GM23338 (cell line): ENCODE measurements at places on chromosomes 13 and 19.

DNA sequence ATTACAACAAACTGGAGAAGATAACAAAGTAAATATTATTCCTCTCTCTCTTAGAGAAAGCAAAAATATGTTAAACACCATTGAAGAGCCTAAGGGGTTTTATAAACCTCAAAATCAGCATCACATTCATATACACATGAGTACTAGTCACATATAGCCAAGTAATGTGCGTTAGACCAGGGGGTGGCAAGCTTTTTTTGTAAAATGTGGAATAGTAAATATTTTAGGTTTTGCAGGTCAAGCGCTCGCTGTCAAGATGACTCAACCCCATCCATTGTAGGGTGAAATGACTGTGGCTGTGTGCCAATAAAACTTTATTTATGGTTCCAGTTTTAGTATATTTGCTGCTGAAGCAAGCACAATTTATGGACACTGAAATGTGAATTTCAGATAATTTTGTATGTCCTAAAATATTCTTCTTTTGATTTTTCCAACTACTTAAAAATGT lies 21.7 kb downstream of the RFX2 start:
- no peak overlapping the region for H3K27ac ChIP-seq
- no peaks in the 10 kb centered on the region for H3K36me3 ChIP-seq
- peaks cover 26% of the 10 kb centered on the region for H3K4me1 ChIP-seq
- peaks cover 12% of the 10 kb centered on the region; the same call in 1 of the 2 replicates for H3K27me3 ChIP-seq
- no peak for DNase-seq
- H3K4me3 ChIP-seq: no peak overlapping the region

DNA sequence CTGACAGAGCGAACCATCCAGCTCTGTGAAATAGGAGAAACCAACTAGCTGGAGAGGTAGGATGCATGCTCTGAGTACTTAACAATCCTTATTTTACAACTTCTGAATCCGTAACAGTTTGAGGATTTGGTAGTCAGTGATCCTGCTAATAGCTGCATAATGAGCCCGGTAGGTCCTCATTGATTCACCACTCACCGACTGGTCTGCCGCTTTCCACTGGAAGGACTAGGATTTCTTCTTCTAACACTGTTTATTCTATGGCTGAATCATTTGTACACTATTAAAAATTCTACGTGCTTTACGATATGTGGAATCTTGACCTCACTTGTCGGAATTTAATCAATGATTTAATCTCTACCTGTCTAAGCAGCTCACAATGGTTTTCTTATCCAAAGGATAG lies 33.9 kb downstream of the SPATA13 start:
- no peaks in the 10 kb centered on the region for H3K27me3 ChIP-seq
- H3K4me3 ChIP-seq: no peak overlapping the region
- H3K27ac ChIP-seq: no peak overlapping the region
- H3K4me1 ChIP-seq: peaks cover 26% of the 10 kb centered on the region
- H3K36me3 ChIP-seq: no peaks in the 10 kb centered on the region

GRCh38 chr13:73985783-73986182 lies 148.4 kb downstream of the KLF12 start:
- H3K27ac ChIP-seq: no peak overlapping the region
- H3K4me3 ChIP-seq: no peak overlapping the region
- no peaks in the 10 kb centered on the region for H3K36me3 ChIP-seq

DNA sequence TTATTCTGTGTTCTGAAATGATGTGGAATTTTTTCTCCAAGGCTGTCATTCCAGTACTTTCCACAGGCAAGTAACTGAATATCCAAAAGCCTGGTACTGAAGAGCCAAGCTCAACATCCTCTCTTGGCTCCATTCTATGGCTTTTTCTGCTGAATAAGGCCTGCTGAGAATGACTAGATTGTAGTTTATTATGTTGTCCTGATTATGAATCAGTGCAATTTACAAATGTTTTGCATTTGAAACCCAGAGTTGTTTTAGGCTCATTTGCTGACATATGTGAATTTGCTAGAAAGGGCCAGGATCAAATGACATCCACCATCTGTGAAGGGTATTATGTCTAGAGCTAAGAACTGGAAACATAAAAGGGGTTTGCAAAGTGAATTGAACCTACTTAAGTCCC lies 596.6 kb downstream of the KCTD12 start:
- H3K4me1 ChIP-seq: peaks cover 18% of the 10 kb centered on the region
- no peaks in the 10 kb centered on the region for H3K36me3 ChIP-seq
- H3K4me3 ChIP-seq: no peak overlapping the region
- no peak for DNase-seq
- H3K27ac ChIP-seq: no peak overlapping the region

- 0 out of 2 replicates have a peak, but pooled peaks cover 6% of the 10 kb centered on the region for H3K36me3 ChIP-seq
- no peak overlapping the region for H3K4me3 ChIP-seq
- no peaks in the 10 kb centered on the region for H3K4me1 ChIP-seq
- no peaks in the 10 kb centered on the region for H3K27me3 ChIP-seq
- peak overlapping the region; percentile 33 for H3K27ac ChIP-seq
- DNase-seq: peak; percentile 21
Measured at GRCh38 chr19:8113017-8113416, 36.4 kb downstream of the FBN3 start.

GRCh38 chr19:18090545-18091216 lies 3.9 kb upstream of the IL12RB1 start:
- H3K4me3 ChIP-seq: no peak overlapping the region
- no peaks in the 10 kb centered on the region for H3K4me1 ChIP-seq
- no peaks in the 10 kb centered on the region for H3K27me3 ChIP-seq
- no peak overlapping the region for H3K27ac ChIP-seq
